ENCODE measurements at places on chromosomes 6 and 20.

DNA sequence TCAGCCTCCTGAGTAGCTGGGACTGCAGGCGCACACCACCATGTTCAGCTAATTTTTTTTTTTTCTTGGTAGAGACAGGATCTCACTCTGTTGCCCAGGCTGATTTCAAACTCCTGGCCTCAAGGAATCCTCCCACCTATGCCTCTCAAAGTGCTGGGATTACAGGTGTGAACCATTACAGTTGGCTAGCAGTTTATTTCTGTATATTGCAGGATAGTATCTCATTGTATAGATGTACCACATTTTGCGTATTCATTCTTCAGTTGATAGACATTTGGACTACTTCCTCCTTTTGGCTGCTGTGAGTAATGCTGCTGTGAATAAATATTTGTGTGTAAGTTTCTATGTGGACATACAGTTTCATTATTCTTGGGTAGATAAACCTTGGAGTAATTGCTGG lies 32.9 kb downstream of the ASXL1 start:
- no peak for DNase-seq

- DNase-seq: no peak
These were observed 101.7 kb downstream of the TSHZ2 start for GRCh38 chr20:53073636-53074415.

- no peak for DNase-seq
These were observed 1343.4 kb downstream of the GRIK2 start for GRCh38 chr6:102736941-102737368.

GRCh38 chr20:38652995-38653394 lies 51.4 kb downstream of the ARHGAP40 start:
- no peak for DNase-seq

GRCh38 chr20:49323622-49324238 lies 45.9 kb upstream of the ZNFX1 start:
- DNase-seq: peak; percentile 34

- no peak for DNase-seq
These were observed 503.9 kb downstream of the ADGRB3 start for GRCh38 chr6:69138893-69139494.

GRCh38 chr20:46330072-46330763 lies 21.9 kb upstream of the CDH22 start:
- no peak for DNase-seq

Measured in GM13977 (cell line).